ENCODE measurements at places on chromosomes 6 and 20.

- DNase-seq = no peak
- no peak overlapping the region for H3K4me3 ChIP-seq
- H3K36me3 ChIP-seq = no peaks in the 10 kb centered on the region
- no peak overlapping the region for H3K27ac ChIP-seq
- H3K4me1 ChIP-seq = no peaks in the 10 kb centered on the region
Measured at GRCh38 chr6:69349771-69350170, 447.0 kb downstream of the LMBRD1 start.

GRCh38 chr6:26459023-26459810, 1.5 kb downstream of the BTN2A1 start:
- H3K27me3 ChIP-seq = no peaks in the 10 kb centered on the region
- DNase-seq = no peak
- H3K4me3 ChIP-seq = peak overlapping the region; percentile 90

GRCh38 chr6:132798869-132799538, 567 bp upstream of the SLC18B1 start:
- H3K4me1 ChIP-seq = peaks cover 24% of the 10 kb centered on the region
- no peak overlapping the region for H3K4me3 ChIP-seq
- no peak overlapping the region for H3K27ac ChIP-seq
- peak; percentile 51 for DNase-seq

- H3K4me1 ChIP-seq = peaks cover 2% of the 10 kb centered on the region
- H3K27ac ChIP-seq = peak overlapping the region; percentile 54
- H3K4me3 ChIP-seq = no peak overlapping the region
- H3K27me3 ChIP-seq = peaks cover 15% of the 10 kb centered on the region
- H3K36me3 ChIP-seq = peaks cover 2% of the 10 kb centered on the region
Measured at GRCh38 chr20:36784900-36785299, 11.3 kb upstream of the DSN1 start.

DNA sequence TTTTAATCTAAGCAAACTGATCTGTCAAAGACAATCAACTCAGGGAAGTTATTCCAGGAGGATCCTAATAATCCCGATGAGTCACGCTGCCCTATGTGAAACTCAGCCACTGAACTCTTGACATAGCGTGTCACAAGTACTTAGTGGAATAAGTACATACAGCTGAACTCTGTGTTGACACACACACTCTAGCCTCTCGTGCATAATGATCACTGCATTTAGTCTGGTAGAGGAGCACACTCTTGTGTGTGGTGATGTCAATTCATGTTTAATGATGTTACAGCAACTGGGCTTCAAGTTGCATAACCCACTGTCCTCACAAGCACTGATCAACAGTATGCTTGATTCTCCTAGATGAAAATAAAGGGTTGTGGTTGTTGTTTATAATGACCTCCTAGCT, 148.3 kb downstream of the HACE1 start:
- H3K36me3 ChIP-seq = no peaks in the 10 kb centered on the region
- no peak for DNase-seq
- H3K27me3 ChIP-seq = no peaks in the 10 kb centered on the region
- no peak overlapping the region for H3K4me3 ChIP-seq
- H3K4me1 ChIP-seq = peaks cover 2% of the 10 kb centered on the region

- no peaks in the 10 kb centered on the region for H3K36me3 ChIP-seq
- peak; percentile 14 for DNase-seq
- peak within 1 kb of the TSS; percentile 34 for H3K27ac ChIP-seq
- H3K4me3 ChIP-seq = peak within 1 kb of the TSS; percentile 91
Measured at GRCh38 chr6:12289933-12290820, at the start of gene EDN1. Gene EDN1 (plus strand): TSS chr6:12290361. CDS start chr6:12290630, 269 bp downstream.

GRCh38 chr6:10977231-10977968, 66.7 kb downstream of the ELOVL2 start:
- H3K36me3 ChIP-seq = peaks cover 2% of the 10 kb centered on the region
- H3K4me1 ChIP-seq = no peaks in the 10 kb centered on the region
- peaks cover 18% of the 10 kb centered on the region for H3K27me3 ChIP-seq
- no peak for DNase-seq
- no peak overlapping the region for H3K27ac ChIP-seq

GRCh38 chr6:137808191-137808590, 58.9 kb upstream of the TNFAIP3 start:
- peaks cover 24% of the 10 kb centered on the region for H3K4me1 ChIP-seq
- H3K27me3 ChIP-seq = no peaks in the 10 kb centered on the region
- H3K4me3 ChIP-seq = no peak overlapping the region
- DNase-seq = no peak
- H3K27ac ChIP-seq = peak overlapping the region; percentile 96
- H3K36me3 ChIP-seq = no peaks in the 10 kb centered on the region
